ENCODE measurements at places on chromosomes 5 and 9.

DNA sequence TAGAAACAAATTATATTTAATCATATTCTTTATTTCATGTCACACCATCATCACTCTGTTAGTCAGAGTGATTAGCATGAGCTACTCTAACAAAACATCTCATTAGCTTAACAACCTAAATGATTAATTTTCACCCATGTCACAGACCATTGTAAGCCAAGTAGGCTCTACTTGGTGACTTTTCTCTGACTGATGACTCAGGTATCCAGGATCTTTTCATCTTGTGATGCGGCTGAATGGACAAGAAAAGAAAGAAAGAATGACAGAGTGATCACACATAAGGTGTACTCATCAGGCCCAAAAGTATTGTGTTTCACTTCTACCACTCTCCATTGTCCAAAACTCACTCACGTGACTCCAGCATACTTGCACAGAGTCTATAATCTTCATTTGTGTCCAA is 299.3 kb downstream of the ANXA1 start:
- no peak for DNase-seq

DNA sequence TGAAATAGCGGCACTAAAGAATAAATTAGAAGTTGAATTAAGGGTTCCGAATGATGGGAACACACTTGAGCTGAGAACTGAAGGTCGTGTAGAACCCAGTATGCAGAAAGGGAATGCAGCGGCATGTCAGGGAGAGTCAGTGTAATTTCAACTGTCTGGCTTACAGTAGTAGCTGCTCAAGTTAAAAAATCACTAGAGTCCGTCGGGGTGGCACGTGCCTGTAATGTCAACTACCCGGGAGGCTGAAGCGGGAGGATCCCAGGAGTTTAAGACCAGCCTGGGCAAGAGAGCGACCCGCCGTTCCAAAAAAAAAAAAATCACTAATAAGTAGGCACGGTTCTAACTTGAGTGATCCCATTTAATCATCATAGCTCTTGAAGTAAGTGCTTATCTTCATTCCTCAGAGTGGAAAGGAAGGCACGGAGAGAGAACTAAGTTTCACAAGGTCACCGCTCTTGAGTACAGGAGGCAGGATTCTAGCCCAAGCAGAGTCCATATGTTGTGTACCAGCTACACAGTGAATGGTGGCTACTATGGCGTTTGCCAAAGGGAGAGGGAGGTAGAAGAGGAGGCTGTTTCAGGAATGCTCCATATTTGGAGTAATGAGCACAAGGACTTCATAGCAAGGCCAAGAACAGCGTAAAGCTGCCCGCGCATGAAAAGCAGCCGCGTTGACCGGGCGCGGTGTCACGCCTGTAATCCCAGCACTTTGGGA is 831 bp downstream of the RMRP start:
- no peak for DNase-seq

GRCh38 chr5:150340614-150341255 is 16.8 kb upstream of the TCOF1 start:
- DNase-seq: no peak

DNA sequence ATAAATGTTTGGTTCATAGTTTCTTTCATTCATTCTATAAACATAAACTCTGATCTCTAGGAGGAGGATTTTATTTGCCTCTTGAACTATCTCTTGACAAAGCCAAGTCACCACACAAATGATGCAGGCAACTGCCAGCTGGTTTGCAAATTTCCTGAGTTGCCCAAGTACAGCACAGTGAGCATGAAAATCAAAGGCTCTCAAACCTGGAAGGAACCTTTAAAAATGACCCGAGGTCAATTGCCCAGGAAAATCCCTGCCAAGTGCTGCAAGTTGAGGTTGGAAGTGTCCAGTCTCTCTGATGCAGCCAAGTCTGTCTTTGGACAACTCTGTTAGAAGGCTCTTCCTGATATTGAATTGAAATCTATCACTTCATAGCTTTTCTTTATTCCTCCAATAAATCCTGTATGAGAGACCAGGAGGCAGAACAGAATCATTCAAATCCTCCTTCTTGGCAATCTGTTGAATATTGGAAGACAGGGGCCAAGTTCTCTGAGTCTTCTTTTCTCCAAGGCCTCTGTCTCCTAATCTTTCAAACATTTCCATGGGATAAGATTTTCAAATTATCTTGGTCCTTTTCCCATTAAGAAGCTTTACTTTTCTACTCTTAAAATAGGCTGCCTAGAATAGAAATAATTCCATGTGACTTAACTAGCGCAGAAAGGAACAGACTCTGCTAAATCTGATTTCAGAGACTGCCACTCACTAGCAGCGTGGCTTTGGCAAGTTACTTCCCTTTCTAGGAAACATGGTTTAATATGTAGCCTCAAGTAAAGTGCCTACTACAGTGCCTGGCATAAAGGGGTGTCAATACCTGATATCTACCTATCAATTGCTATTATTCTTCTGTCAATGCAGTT is 159.2 kb downstream of the SNX18 start:
- no peak for DNase-seq

- DNase-seq: no peak
These were observed 21.1 kb downstream of the EXOSC2 start for GRCh38 chr9:130714586-130715110.

DNA sequence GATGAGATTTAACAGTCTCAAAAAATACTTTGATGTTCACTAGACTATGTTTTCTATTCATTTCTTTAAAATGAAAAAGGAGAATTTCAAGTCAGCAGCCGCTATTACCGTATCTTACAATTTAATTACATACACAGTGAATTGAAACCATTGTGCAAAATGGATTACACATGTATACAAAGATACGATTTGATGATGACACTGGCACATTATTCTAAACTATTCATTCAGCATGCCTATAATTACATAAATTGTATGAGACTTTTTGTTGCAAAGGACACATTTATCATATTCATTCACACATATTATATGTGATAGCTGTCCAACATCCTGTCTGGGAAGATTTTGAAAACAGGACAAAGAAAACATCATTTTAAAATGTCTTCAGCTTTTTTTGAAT is 118.3 kb upstream of the VCAN start:
- DNase-seq: no peak

DNA sequence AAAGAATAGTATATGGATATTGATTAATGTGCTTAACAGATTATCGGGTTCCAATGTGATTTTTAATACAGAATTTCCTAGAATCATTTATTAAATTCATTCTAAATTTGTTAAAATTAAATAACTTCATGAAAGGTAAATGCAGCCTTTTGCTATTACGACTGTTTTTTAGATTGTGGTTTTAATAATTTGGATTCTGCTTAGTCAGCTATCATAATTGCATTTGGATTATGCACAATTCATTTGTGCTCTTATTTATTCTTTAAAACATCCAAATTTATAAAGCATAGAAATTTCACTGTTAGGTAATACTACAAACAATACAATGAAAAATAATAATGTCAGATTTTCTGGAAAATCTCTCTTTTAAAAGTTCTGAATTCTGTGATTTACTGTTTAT is 1598.5 kb downstream of the EFNA5 start:
- no peak for DNase-seq

- DNase-seq: no peak
These were observed 72.2 kb downstream of the PTPDC1 start for GRCh38 chr9:94156348-94157049.

DNA sequence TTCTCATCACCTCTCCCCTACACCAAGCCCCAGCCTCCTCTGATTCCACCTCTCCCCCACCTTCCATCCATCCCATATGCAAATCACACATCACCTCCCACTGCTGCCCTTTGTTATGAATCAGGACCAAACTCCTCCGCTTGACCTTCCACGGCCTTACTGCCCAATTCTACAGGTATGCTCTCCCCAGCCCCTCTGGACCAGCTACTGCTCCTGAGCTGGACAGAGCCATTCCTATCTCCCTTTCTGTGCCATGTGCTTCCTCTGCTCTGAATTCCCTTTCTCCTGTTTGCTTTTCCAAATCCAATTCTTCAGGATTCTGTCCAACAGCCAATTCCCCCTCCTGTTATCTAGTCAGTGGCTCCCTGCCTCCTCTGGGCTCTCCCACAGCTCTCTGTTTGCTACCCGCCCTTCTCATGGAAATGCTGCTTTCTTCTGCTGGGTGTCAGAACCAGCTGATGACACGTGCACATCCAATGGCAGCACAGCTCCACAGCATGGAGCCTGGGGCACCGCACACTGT is 8.3 kb downstream of the FABP6 start:
- no peak for DNase-seq

DNA sequence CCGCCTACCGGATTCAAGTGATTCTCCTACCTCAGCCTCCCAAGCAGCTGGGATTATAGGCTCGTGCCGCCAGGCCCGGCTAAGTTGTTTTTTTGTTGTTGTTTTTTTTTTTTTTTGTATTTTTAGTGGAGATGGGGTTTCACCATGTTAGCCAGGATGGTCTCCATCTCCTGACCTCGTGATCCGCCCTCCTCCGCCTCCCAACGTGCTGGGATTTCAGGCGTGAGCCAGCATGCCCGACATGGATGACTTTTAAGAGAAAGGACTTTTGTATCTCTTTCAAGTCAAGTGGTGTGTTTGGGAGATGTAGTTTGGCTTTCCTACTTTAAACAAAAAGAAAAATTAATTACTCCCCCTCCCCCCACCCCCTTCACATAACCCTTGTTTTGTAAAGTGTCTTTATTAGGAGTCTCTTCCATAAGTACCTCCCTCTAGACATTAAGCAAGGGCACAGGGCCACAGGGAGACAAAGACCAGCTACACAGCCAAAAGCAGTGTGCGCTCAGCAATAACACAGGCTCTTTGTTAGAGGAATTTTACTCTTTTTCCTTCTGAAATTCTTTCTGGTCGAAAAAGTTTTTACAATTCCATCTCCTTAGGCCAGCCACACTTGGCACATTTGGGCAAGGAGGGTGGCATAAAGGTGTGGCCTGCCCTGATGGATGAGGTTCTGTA is 31.2 kb downstream of the JAKMIP2 start:
- no peak for DNase-seq

DNA sequence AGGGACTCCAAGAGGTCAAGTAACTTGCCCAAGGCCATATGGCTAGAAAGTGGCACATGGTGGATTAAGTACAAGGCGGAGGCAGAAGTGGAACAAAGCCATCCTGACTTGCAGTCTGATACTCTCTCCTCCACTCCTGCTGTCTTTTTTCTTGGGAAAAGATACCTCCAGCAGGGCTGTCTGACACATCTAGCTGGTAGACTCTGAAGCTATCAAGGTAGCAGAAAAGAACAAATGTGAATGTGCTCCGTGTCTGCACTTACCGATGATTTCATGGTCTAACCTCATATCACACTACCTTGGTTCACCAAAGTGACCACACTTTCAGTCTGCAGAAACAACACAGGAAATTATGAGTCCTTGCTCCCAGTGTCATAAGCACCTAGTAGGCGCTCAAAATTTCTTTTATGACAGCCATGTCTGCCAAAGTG is 284.8 kb downstream of the CRB2 start:
- no peak for DNase-seq

GRCh38 chr9:94783102-94783682 is 56.7 kb downstream of the AOPEP start:
- DNase-seq: peak; percentile 31

DNA sequence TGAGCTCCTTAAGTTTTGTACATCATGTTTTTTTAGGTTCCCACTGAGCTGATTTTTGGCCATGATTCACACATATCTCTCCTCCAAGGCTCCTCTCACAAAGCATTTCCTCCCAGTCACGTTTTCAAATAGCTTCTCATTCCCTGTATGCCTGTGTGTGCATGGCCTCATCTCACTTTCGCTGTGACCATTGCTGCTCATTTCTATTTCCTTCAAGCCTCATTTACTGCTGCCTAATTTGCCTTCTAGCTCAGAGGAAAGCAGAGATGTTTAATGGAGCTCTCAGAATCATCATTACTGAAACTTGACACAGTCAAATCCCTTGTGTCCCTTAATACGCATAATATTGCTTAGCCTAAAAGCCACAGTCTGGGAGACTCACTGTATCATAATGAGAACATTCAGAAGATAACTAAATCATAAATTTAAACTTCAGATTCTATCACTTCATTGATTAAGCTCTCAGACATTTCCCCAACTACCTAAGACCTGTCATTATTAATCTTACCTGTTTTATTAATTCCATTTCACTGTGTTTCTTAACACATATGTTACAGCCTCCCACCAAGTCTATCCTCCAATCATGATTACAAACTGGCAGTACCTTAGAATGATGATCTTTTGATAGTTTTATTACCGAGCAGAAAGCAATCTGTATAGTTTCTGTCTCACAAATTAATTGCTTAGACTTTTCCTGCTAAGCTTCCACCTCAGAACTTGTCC is 278.3 kb upstream of the PTGER4 start:
- DNase-seq: no peak

- DNase-seq: no peak
These were observed 192.2 kb downstream of the YTHDC2 start for GRCh38 chr5:113705657-113706056.

GRCh38 chr9:108286638-108287206 is 569.1 kb downstream of the ACTL7B start:
- no peak for DNase-seq

DNA sequence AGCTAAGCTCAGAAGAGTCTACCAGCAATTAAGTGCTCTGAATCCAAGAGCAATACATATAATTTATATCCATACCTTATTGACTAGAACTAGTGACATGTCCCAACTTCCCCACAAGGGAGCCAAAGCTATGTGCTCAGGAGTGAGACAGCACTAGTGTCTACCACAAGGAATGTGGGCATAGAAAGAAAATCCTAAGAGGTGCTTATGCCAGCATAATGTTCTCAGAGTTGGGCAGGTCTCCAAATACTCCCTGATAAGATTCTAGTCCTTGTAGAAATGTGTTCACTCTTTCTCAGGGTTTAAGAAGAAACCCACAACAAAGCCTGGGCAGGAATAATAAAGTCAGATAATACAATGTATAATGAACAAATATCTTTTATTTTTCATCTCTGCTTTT is 275.1 kb downstream of the BRINP1 start:
- DNase-seq: no peak

- DNase-seq: no peak
These were observed 21.1 kb upstream of the ZNF622 start for GRCh38 chr5:16486711-16487111.

DNA sequence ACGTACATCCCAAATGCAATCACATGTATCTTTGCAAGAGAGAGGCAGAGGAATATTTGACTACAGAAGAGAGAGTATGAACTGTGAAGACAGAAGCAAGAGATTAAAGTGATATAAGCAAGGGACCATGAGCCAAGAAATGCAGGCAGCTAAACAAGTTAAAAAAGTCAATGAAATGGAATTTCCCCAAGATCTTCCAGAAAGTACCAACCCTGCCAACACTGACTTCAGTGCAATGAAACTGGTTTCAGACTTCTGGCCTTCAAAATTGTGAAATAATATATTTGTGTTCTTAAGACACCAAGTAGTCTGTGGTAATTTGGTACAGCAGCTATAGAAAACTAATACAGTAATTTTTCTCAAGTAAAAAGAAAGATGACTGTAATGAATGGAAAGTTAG is 20.9 kb downstream of the FOXI1 start:
- DNase-seq: no peak

- DNase-seq: no peak
These were observed 14.3 kb downstream of the ADAMTS12 start for GRCh38 chr5:33877449-33877848.
